Type B pancreatic cell (in vitro differentiated cells): ENCODE measurements at places on chromosomes 1 and 21.

DNA sequence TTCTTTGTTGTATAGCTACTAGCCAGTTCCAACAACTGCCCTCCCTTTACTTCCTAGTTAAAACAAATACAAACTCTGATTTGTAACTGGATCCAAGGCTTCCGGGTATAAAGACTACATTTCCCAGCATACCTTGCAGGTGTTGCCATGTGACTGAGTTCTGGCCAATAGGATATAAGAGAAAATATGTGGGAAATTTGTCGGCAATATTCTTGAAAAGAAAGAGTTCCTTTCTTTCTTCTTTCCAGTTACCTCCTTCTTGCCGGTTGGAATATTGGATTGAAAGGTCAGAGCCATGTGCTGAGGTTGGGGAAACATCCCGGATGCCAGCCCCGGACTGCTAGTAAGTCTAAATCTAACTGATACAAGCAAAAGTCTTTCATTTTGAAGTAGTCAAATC, 23.0 kb upstream of the ZBTB40 start:
- no peak for DNase-seq

GRCh38 chr1:41521766-41522165, 37.3 kb upstream of the EDN2 start:
- DNase-seq, result no peak

DNA sequence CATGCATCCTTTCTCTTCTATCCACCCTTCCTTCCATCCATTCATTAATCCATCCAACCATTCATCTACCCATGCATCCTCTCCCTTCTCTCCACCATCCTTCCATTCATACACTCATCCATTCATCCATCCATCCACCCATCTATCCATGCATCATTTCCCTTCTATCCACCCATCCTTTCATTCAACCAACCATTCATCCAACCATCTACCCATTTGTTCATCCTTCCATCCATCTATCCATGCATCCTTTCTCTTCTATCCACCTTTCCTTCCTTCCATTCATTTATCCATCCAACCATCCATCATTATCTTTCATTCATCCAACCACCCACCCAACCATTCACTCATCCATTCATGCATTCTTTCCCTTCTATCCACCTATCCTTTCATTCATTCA, 188.4 kb downstream of the NPHP4 start:
- no peak for DNase-seq

DNA sequence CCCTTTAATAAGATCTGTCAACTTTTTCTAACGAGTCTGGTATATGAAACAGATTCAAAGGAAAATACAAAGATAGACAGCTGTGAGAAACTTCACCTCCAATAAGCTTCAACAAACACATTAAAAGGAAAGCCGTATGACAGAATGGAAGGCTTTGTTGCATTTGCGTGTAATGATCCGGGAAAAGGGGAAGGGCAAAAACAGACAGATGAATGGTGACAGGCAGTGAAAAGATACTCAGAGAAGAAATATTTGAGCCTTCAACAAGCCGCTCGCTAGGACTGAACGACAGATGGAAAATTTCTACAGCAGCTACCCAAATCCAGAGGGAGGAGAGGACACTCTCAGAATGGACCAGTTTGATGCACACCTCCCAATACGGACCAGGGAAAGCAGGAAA, 14.9 kb downstream of the COPA start:
- no peak for DNase-seq

- no peak for DNase-seq
These were observed 337.4 kb downstream of the SRGAP2C start for GRCh38 chr1:121522061-121522759.

GRCh38 chr1:83800066-83800465, 198.9 kb downstream of the TTLL7 start:
- DNase-seq, result no peak

DNA sequence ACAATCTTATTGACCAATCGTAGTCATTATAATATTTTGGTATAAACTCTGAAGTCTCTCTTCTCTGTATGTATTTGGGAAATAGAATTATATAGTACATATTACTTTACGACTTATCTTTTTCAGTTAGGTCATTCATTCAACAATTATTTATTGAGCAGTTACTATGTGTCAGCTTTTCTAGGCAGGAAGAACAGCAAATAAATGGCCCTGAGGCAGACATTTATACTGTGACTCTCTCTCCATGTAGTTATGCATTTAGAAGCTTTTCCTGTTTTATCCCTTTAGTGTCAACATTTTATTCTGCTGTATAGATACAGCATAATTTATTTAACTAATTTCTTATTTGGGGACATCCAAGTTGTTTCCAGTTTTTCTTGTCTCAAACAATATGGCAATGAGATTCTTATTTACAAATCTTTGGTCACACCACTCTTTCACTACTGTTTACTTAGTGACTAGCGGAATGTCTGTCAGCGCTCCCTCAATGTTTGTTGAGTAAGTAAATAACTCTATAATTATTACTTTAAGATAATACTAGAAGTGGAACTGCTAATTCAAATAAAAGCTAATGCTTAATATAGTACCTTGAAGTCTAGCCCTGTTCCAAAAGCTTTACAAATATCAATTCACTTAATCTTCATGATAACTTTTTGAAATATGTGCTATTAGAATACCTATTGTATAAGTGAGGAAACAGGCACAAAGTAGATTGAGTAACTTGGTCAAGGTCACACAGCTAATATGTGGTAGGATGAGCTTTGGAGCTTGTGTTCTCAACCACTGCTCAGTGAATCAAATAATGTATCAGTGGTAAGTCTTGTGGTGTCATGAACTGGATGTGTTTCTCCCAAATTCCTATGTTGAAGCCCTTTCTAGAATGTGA, 465.6 kb downstream of the SIPA1L2 start:
- DNase-seq, result no peak

DNA sequence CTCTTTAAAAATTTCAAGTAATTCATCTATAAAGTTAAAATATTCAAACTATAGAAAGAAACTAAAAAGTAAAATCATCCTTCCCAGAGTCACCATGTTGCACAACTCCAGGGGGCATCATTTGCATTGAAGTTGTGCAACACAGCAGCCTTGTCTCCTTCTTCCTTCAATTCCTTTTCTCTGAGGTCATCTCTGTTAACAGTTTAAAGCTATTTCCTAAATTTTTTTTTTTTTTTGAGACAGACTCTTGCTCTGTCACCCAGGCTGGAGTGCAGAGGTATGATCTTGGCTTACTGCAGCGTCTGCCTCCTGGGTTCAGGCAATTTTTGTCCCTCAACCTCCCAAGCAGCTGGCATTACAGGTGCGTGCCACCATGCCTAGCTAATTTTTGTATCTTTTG, 7.1 kb downstream of the RHBG start:
- DNase-seq, result no peak

DNA sequence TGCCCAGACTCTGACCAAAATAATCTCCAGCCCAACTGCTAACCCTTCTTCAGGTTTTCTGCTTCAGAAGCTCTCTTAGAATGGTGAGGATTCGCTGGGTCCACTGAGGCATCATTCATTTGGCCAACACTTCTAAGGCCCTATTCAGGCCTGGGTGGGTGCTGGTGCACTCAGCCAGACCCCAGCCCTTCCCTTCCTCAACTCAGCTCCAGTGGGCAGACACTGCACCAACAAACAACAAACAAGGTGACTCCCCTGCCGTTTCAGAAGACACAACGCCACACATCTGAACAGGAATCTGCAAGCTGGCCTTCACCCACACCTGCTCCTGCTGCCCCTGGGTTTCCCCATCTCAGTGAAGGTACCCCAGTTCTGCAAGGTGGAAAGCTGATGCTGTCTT, 6.0 kb downstream of the HEYL start:
- DNase-seq, result no peak

- no peak for DNase-seq
These were observed 29.1 kb upstream of the SRP9 start for GRCh38 chr1:225748529-225748928.

DNA sequence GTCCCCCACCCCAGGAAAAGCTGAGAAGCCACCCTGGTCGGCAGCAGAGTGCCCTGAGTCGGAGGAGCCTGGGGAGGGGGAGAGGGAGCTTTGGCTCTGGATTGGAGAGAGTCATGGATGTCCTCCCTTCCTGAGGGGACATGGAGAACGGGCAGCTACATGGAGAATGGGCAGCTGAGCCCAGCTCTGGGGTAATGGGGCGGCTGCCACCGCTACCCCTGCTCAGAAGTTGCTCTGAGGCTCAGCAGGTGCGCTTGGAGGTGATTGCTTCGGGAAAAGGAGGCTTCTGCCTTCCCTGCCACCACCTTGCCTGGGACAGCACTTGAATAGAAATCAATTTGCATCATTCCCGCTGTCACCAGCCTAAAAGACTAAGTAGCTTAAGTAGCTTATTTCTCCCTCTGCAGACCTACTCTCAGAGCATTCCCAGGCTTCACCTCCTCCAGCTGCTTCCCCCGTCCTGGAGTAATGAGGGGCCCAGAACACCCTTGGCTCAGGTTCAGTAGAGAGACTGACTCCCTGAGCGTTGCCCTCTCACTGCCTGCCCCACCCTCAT, 8.3 kb downstream of the DISP3 start:
- no peak for DNase-seq

GRCh38 chr1:160437432-160438316, 37.3 kb downstream of the VANGL2 start:
- DNase-seq, result no peak

DNA sequence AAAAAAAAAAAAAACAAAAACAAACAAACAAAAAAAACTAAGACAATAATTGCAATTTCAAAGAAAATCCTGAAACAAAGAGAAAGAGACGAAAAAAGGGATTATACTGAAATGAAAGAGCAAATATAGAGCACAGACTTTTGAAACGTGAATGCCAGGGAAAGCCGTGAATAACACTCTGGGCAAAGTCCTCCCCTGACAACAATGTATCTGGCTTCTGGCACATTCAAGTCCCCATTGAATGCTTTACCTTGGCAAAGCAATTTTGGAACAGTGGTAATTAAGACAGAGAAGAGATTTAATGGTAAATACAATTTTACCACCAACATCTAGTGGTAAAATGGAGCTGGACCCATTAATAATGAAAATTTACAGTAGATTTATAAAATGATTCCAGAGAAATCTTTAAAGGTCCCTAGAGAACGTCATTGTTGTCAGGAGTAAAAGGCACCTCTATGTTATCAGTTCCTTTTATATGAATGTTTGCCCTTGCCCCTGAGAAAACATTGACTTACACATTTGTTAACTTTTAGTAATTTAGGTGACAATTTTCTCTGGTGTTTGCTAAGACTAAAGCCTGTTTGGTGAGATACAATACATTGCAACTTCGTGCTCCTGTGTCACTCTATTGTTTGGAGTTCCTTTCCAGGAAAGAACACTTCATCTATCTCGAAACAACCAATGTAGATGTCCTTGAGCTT, 89.7 kb downstream of the GREM2 start:
- no peak for DNase-seq

- no peak for DNase-seq
These were observed 214.5 kb upstream of the CAMK1G start for GRCh38 chr1:209368864-209369598.

DNA sequence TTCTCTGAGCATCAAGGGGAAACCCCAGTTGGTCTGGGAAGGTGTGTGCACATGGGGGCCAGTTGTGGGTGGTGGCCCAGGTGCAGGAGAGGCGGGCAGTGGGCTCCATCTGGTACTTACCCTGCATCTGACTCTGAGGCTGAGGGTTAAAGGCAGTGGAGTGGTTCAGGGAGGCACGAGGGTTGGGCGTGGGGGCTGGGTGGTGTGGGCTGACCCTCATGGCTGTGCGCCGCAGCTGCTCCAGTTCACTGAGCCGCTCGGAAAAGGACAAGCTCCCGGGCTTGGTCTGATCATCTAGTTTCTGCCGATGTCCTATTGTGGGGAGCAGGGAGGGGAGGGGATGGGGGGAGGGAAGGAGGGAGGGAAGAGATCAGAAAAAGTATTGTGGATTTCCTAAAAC, 165.5 kb downstream of the CLIC6 start:
- no peak for DNase-seq

- DNase-seq, result no peak
These were observed 157.9 kb upstream of the CTTNBP2NL start for GRCh38 chr1:112237983-112238545.

- no peak for DNase-seq
These were observed 445.7 kb downstream of the AMY1C start for GRCh38 chr1:104195395-104195794.

DNA sequence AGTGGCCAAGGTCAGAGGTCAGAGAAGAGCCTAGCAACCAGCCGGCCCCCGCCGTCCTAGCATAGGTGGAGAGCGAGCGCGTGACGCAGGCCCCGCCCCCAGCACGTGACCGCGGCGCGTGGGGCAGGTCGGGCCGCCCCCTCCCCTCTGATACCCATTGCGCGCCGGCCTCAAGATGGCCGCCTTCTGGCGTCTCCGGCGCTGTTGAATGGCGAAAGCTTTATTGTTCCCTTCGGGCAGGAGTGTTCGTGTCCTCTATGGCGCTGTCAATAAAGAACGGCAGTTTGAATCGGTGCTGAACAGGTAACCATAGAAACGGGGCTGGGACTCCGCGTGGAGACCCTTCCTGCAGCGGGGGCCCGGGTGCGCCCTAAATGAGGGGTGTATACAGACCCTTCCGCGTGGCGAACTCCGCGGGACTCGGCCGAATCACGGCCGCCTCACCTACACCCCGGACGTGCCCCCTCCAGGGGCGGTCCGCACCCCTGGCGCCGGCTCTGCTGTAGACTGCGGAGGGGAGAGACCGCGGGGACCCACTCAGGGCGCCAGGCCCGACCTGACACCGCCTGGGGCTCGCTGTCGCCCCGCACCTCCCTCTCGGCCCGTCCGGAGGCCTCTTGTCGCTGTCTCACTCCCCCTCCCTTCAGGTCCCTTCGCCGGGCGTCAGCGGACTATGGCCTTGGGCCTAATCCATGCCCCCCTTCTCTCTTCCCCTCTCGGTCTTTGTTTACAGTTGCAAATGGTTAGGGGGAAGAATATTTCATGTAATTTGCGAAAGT, at the start of gene ZBTB40:
Gene ZBTB40 (plus strand): TSS at position 150 of the 779 bp plus-strand sequence. CDS start 38,098 bp downstream, outside the sequence.
- peak; percentile 98 for DNase-seq

GRCh38 chr21:14259747-14260146, 43.8 kb downstream of the RBM11 start:
- no peak for DNase-seq

GRCh38 chr1:31576743-31577455, 584 bp downstream of the TINAGL1 start:
- peak; percentile 66 for DNase-seq

DNA sequence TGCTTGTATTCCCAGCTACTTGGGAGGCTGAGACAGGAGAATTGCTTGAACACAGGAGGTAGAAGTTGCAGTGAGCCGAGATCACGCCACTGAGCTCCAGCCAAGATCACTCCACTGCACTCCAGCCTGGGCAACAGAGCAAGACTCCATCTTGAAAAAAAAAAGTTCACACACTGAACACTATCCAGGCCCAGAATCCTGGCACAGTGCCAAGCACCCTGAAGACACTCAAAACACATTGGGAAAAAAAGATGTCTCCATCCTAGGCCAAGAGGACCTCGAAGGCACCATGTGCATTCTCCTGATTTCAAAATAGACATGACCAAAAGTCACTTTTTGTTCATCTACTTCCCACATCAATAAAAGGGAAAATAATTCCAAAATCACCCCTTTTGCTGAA, 38.7 kb downstream of the SLC9A1 start:
- DNase-seq, result no peak

GRCh38 chr1:41322835-41323234, 38.4 kb upstream of the FOXO6 start:
- no peak for DNase-seq

- no peak for DNase-seq
These were observed 13.1 kb upstream of the PSMG1 start for GRCh38 chr21:39196310-39196709.
